ENCODE measurements at places on chromosomes 6 and 20.
A peak's percentile ranks its signal among the peaks of the same experiment; 100 is the strongest.

DNA sequence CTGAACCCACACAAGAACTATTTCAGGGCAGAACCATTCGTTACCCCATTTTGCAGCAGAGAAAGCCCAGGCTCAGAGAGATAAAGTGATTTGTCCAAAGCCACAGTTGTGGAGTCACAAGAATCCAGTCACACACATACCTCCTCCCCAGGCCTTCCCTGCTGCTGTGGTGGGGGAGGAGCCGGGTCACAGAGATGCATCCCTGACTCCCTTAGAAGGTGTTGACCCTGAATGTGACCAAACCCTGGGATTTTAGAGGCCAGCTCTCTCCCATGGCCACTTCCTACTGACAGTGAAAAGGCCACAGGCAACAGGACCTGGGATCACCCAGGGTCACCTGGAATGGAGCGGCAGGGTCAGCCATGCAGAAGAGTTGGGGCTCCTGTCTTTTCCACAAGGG, 48.6 kb downstream of the CHMP4B start:
- DNase-seq, result no peak

DNA sequence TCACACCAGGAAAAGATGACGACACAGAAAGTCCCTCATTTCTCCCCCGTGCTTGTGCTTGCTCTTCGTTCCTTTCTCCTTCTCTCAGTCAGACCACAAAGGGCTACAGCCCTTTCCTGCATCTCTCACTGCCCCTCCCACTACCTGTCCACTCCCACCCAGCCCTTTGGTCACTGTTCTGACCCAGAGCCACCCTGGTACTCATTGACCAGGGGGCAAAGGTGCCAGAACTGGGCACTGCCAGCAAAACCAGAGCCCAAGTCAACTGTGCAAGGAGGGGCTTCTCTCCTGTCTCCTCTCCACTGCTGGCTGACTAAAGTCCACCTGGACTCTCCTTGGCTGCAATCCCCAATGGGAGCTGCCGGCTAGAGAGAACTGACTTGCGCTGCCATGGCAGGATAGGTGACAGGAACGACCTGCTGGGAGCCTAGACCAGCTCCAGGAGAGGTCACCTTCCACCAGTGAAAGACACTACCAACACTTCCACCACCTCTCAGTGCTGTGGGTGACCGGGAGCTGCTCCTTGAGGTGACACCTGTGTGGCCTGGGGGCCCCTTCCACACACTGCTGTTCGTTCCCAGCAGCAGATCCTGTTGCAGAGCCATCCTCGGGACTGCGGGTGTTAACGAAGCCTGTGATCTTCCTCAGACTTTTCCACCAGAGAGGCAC, 32.8 kb downstream of the KCNK17 start:
- DNase-seq, result no peak

GRCh38 chr6:16630026-16630643, 131.1 kb downstream of the ATXN1 start:
- DNase-seq, result no peak

- DNase-seq, result peak; percentile 21
These were observed 155.6 kb downstream of the OGFRL1 start for GRCh38 chr6:71444222-71444621.

DNA sequence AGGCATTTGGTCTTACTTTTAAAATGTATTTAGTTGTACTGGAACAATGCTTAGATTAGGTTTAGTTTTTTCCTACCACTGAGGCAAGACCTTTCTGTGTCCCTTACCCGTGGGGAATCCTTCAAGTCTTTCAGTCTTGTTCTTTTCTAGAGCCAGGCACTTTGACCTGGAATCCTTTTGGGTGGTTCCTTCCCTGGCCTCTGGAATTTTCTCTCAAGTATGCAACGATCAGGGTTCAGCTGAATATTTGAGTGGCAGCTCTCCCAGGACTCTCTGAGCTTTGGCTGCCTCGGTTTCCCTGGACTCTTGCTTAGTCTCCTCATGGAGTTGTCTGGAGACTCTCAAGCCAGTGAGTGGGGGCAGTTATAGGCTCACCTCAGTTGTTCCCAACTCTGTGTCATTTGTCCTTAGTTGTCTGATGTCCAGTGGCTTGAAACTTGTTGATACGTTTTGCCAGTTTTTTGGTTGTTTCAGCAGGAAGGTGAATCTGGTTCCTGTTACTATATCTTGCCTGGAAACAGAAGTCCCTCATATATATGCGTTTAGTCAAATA, 118.1 kb downstream of the QKI start:
- DNase-seq, result no peak

DNA sequence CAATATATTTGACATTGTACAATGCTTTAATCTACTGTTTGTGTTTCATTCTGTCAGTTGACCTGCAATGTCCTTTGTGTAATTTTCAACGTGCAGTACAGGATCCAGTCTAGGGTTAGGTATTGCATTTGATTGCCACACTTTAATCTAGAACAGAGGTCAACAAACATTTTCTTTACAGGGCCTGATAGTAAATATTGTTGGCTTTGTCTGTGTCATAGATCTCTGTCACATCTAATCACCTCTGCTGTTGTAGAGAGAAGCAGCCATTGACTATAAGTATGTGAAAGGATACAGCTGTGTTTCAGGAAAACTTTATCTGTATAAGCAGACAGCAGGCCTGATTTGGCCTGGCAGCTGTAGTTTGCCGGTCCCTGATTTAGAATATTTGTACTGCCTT, 39.3 kb downstream of the ATRN start:
- DNase-seq, result no peak

DNA sequence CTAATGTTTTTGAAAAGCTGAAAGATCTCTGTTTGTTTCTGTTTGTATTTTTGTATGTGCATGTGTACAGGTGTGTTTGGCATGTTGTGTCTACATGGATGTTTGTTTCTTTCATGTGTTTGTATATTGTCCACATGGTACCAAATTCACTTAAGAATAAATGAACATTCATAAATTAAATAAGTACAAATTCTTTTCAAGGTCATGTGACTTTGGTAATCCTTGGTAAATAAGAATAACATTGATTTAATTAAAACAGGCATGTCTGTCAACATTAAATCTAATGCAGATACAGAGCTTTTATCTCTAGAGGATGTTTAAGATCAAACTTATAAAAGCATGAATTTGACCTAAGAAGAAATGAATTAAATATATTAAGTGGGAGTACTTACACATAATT, 219.8 kb upstream of the EPHA7 start:
- no peak for DNase-seq

GRCh38 chr20:57622579-57623381, 2.6 kb upstream of the ZBP1 start:
- DNase-seq, result no peak

- DNase-seq, result peak; percentile 7
These were observed 4.2 kb downstream of the HLA-G start for GRCh38 chr6:29831776-29832175.

- peak; percentile 83 for DNase-seq
These were observed 22.7 kb downstream of the MRPL14 start for GRCh38 chr6:44104481-44105021.

GRCh38 chr6:16471222-16471909, 233.0 kb downstream of the GMPR start:
- no peak for DNase-seq

DNA sequence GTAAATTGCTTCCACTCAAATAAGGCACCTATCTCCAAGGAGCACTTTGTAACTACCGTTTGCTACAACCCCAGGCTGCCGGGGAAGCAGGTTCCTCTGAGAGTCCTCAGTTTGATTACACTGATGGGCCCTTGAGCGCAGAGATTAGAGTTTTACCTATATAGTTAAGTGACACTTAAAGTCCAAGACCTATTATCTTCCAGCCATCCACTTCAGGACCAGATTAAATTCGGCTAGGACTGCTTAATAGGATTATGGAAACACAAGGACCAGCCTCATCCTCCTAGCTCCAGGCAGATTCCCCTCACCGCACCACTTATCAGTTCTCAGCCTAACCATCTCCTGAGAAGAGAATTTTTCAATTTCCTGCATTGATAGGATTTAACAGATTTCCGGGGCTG, 64.7 kb upstream of the TIAM2 start:
- no peak for DNase-seq

- DNase-seq, result no peak
These were observed 15.9 kb downstream of the PRDM1 start for GRCh38 chr6:106102034-106102433.

DNA sequence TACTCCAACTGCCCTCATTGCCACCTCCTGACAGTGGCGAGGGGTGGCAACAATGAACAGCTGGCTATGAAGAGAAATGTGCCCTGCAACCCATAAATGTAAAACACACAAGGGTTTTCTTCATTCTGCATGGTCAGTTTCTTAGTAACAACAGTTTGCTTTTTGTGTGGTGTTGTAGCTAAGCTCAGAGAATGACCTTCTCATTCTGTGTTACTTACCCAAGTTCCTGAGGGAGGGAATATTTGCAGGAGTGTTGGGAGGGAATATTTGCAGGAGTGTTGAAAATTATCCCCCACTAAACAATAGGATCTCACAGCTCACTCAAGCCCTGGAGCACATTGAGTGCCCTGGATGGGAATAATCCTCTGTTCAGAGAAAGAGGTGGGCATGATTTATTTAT, 456.4 kb upstream of the CDH4 start:
- DNase-seq, result no peak

GRCh38 chr6:112352607-112353006, 5.5 kb downstream of the RFPL4B start:
- DNase-seq, result no peak

DNA sequence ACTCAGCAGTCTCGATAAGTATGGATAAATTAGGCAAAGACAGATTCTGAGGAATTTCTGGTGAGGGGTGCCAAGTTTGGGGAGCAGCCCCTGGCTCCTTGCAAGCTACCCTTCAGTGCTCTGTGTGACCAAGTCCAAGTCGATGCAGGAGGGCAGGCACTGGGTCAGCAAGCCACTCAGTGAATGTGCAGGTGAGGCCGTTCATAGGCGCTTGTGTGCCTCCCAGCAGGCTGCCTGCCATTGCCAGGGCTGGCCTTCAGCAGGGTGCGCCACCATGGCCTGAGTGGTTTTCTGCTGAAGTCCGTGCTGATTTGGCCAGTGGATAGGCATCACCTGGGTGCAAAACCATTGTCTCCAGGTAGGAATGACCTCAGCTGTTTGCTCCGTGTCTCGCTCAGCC, 3.3 kb upstream of the GNRH2 start:
- no peak for DNase-seq

DNA sequence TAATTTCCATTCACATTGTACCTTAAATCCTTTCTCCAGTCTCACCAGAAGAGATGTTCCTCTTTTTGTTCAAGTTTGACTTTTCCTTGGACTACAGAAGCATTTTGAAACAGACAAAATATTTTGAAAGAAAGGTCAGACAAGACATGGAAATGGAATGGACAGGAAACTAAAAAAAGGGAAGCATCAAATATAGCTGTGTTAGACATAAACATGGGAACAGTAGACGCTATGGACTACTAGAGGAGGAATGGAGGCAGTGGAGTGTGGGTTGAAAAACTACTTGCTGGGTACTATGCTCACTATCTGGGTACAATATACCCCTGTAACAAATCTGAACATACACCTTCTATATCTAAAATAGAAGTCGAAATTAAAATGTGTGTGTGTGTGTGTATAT, 4.1 kb upstream of the FAM135A start:
- DNase-seq, result peak; percentile 37

GRCh38 chr20:64115171-64115911, 8.0 kb upstream of the NPBWR2 start:
- no peak for DNase-seq

- DNase-seq, result no peak
These were observed 7.6 kb upstream of the VEGFA start for GRCh38 chr6:43762410-43762768.

DNA sequence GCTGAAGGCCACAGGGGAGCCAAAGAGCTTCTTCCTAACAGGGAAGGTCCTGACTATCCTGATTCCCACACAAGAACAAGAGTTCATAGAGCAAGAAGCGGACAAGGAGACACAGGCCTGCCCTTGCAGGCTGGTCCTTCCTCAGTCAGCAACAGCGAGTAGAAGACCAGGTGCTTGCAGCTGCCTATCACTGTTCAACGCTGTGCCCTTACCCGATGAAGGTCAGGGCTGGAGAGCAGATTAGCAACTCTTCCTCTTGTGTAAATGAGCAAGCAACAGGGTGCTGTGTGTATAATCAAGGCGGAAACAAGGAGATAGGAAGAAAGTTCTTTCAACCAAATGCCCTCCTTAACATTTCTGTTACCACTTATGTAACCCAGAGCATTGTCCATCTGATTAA, 115.3 kb upstream of the SPACA1 start:
- no peak for DNase-seq

GRCh38 chr6:134057478-134057877, 5.1 kb upstream of the SLC2A12 start:
- no peak for DNase-seq

DNA sequence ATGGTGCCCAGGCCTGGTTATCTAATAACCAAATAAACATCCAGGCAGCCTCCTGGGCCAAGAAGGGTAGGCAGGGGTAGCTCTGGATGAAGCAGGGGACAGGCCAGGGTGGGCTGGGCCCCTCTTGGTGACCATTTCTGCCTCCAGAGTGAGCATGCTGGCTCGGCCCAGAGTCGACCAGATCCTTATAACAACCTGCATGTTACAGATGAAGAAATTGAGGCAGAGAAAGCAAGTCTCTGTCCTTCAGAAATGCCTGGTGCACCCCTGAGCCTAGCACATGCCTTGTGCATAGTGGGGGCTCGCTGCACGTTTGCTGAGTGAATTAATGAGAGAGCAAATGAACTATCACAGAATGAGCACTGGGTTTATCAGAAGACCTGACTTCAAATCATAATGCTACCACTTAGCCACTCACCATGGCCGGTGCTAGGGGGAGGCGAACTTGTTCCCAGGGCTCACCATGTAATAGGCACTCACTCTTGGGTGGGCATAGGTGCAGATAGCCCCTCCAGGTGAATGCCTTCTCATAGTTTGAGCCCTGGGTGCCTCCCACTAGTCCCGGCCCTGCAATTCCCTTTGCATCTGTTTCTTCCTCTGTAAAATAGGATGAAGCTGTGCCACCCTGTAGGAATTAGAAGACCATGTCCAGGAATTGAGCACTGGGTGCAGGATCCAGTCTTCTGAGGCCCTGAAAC, 3.8 kb upstream of the APCDD1L start:
- no peak for DNase-seq

DNA sequence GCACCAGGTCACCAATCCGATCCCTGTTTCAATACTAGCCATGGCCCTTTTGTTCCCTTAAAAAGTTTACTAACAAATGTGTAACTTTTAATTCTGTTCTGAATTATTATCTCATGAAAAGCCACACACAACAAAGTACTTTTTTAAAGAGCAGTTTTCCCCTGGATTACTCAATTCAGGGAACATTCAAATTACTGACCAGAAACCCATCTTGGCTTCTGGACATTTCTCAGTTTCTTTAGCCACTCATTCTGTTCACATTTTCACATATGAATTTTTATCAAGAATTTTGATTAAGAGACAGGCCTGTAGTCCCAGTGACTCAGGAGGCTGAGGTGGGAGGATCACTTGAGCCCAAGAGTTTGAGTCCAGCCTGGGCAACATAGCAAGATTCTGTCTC, 47.4 kb downstream of the INSM1 start:
- no peak for DNase-seq
